ENCODE measurements at places on chromosomes 6 and 20.

- DNase-seq: no peak
Measured at GRCh38 chr6:90202156-90202555, 94.5 kb downstream of the BACH2 start.

DNA sequence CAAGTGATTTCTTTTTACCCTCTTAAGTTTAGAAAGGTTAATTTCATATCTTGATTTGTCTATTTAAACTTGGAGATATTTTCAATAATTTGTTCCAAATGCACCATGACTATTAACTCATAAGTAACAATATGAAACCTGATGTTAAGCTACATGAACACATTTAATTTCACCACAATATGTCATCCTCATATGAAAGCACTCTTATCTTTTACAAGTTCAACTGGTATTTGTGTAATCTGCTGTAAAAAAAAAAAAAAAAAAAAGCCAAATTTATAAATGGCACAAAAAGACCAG is 110.4 kb downstream of the HFE start:
- DNase-seq: no peak

DNA sequence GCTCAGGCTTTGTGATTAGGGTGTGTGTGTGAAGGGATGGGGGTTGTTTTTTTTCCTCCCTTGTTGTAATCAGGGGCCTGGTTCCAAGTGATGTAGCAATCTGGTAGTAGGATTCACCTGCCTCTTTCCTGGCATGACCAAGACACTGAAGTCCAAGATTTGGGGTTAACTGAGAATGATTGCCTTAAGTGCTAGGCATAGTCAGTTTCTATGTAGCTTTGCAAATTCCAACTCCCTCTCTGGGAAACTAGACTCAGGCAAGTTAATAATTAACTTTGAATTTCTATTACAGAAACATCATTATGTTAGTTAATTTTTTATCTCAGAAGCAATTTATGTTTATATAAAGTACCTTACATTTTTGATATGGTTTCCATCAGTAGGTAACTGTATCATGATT is 43.6 kb downstream of the NUS1 start:
- no peak for DNase-seq

GRCh38 chr20:9330151-9330550 is 184.2 kb upstream of the LAMP5 start:
- no peak for DNase-seq

GRCh38 chr20:7975851-7976414 is 35.7 kb upstream of the HAO1 start:
- no peak for DNase-seq

- no peak for DNase-seq
Measured at GRCh38 chr20:12965870-12966251, 42.9 kb upstream of the SPTLC3 start.

DNA sequence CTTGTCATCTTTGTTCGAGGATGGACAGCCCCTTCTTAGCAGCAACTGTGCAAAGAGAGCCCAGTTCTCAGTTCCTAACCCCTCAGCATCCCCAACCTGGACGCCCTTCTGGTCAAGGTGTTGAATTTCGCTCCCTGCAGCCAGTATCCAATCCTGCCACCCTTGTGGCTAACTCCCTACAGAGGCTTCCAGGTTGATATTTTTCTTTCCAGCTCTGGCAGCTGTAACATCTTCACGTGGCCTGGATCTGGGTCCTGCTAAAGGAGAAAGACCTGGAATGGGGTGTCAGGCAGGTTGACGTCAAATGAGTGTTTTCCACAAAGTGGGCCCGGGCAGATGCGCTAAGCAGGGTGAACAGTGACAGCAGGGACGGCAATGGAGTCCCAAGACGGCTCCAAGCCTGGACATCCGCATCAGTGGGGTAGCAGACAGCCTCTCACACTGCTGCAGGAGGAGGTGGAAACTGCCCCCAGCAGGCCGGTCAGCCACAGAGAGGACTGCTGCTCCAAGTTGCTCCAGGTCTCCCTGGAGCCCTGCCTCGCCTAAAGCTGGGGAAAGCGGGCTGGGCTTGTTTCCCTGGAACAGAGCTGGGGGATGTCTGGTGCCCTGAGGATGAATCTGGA is 1.0 kb upstream of the YTHDF1 start:
- no peak for DNase-seq

DNA sequence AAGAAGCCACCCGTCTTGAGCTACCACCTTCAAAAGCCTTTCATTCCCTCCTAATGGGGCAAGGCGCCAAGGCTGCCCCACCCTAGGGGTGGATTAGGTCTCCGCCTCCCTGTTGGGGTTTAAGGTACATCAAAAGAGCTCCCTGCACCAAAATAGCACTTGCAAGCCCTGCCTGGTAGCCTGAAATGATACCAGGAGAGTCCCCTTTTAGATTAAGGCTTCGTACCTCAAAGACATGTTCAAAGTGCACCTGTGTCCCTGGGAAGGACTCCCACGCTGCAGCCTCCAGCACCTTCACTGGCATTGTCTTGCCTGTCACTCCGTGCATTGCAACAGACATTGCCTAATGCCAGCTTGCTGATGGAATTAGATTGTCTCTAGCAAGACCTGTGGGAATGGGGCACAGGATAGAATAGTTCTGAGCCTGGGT is 15.7 kb upstream of the CDKN1A start:
- no peak for DNase-seq

DNA sequence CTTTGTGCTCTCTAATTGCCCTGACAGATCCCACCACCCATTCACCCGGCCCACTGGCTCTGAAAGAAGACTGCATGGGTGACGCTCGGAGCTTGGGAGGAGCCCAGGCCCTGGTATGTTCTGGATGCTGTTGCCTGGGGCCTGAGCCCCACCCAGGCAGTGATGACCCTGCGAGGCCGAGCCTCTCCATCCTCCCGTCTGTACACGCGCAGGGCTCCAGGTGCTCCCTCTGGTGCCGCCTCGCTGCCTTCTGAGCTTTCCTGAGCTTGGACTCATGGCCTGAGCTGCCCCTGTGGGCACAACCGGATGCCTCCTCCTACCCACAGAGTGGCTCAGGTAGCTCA is 61.2 kb downstream of the STK35 start:
- DNase-seq: no peak

GRCh38 chr6:98056955-98057354 is 773.9 kb upstream of the MMS22L start:
- DNase-seq: no peak

DNA sequence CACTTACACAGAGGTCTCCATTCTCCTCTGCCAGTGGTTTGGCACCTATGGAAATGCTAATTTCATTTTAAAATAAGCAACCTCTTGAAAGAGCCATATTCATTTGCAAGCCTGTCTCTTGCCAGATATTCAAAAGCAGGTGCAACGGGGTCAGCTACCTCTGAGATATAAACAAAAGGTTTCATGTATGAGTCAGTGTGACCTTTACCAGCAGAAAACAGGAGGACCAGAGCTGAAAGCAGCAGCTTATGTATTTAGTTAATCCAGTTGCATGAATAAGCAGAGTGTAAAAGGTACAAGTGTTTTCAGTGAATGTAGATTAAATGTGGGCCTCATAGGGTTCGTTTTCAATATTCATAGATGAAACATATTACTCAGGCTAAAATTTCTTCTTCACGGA is 56.0 kb downstream of the TENT5A start:
- no peak for DNase-seq

DNA sequence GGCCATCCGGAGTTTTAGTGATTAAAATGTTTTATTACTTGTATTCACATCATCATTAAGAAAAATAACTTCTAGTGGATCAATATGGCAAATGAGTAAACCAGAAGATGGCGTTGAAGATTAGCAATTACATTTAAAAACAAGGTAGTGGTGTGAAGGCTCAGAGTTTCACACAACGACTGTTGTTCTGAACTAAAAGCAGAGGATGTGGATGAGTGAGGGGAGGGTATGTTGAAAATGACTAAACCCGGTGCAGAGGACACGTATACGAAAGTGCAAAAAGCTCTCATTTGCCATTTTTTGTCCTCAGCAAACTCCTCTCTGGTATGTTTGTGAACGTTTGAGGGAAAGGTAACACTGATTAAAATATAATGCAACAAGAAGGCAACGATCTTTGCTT is 1.9 kb upstream of the IRF4 start:
- no peak for DNase-seq

- DNase-seq: no peak
Measured at GRCh38 chr20:23277316-23277715, 73.3 kb upstream of the NXT1 start.

DNA sequence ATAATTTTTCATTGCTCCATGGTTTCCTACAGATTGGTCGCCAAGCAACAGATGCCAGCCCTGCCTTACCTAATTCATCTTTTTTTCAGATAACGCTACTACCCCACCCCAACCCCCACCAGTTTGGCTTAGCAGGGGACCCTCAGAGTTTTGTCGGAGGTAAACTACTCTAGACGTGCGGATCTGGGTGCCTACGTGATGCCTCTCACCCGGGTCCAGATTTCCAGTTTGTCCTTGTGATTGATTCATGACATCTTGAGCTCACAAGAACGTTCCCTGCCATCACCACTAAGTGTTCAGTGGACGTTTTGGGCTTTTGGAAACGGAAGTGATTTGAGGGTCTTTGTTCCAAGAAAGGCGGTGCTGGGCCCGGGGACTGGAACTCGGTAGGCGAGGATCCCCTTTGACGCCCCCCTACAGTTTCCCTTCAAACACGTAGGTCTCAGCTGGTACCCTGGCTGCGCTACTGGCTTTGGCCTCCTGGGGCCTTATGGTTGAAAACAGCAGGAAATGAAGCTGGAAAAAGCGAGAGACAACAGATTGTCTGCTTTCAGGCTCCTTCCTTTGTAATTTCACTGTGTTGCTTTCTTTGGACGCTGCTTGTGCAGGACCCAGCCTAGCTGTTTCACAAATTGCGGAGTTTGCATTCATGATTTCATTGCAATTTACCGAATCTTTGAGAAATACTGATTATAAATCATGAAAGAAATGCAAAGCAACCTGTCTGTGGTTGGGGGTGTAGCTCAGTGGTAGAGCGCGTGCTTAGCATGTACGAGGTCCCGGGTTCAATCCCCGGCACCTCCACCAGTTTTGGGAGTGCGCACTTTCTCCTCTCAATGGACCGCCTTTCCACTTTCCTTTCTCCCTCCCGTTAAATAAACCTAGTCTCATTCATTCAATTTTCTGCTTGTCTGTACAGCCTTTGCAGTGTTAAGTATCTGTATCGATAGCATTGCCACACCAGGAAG is 81.0 kb downstream of the GPX5 start:
- peak; percentile 72 for DNase-seq

- no peak for DNase-seq
Measured at GRCh38 chr6:163655217-163656121, 241.0 kb downstream of the QKI start.

- DNase-seq: peak; percentile 16
Measured at GRCh38 chr6:51855310-51856082, 231.9 kb downstream of the PKHD1 start.

DNA sequence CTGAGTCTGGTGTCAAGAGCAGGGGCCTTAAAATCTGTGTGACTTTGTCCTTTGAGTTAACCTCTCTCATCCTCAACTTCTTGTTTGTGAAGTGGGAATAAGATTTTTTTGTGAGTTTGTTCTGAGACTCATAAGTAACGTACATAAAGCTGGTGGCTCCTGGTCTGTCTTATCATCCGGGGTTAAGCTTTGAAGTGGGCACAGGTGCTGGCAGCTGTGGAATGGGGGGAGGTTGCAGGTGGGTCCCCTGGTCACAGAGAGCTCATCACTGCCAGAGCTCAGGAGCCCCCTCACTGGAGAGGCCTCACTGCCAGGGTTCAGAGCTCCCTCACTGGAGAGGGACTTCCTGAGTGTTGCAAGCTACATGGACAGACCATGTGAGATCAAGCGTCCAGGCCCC is 174.1 kb downstream of the NRN1 start:
- DNase-seq: no peak

GRCh38 chr6:162690158-162690557 is 37.4 kb downstream of the PRKN start:
- DNase-seq: no peak

DNA sequence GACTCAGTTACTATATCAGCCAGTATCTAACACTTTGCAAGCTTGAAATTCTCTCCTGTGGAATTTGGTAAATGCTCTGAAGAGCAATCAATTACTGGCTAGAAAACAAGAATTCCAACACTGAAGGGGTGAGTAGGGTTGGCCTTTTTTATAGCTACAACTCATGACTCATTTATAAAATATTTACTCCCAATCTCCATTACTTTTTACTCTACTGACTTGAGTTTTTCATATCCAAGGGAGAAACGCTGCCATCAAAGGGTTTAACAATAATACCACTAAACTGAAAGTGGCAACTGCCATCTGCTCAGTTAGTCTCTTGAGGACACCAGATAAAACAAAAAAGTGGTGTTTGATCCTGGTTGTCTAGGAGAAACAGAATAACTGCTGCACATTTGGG is 203.1 kb downstream of the UBE3D start:
- no peak for DNase-seq

DNA sequence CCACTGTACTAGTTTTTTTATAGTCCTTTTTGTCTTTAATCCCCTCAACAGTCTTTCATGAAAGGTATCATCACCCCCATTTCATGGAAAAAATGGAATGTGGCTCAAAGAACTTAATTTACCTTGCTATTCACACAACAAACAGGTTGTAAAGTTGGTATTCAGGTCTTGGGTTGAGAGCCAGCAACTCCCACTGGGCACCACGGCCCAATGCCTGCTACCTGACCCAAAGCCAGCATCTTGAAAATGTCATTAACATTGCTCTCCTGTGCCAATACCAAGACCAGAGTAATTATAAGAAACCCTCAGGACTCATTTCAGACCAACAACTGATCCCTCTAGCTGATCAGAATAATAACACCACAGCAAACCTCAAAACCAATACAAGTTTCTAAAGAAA is 75.7 kb downstream of the METTL24 start:
- DNase-seq: no peak

- DNase-seq: peak; percentile 30
Measured at GRCh38 chr20:49545572-49545971, 22.4 kb downstream of the PTGIS start.

DNA sequence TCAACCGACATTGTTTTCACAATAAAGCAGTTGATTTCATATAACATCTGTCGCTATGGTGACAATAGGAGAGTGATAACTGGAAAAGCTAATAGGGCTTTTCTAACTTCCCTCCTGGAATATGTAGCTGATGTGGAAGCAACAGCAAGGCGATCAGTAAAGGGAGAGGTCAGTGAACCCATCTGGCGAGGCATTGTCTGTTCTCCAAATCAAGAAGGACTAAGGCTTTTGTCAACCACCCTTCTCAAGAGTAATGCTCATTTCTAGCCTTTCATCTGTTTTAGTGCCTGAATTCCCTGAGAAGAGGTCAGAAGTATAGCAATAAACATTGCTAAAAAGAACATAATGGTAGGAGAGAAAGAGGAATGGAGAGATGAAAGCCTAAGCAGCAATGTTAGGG is 201.3 kb downstream of the AKAP7 start:
- no peak for DNase-seq

DNA sequence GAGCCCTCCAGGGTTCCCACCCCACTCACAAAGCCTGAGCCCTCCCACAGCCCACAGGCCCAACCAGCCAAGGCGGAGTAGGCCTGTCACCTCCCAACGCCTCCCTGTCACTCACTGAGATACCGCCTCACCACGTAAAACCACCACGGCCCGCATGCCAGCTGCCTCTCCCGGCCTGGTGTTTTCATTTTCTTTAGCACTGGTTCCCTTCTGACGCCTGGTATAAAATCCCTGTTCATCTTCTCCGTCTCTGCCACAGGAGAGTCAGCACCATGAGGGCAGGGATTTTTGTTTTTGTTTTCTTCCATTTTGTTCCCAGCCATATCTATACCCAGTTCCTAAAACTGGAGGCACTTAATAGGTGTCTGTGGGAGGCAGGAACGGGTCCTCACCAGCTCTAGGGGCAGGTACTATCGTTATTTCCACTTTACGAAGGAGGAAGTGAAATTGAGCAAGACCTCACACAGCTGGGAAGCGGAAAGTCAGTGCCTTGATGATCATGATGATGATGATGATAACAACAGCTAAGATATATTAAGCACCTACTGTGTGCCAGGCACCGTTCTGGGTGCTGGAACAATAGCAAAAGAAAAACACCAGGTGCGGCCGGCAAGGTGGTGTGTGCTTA is 58.6 kb downstream of the SNAI1 start:
- no peak for DNase-seq
